ENCODE measurements at places on chromosomes 3 and 15. TPM values are rescaled to one million over a fixed set of nuclear protein-coding genes. Genes with fewer than 3 reads are reported as not detected.

TKT gene
- total RNA-seq, result 295 TPM

PYGO1 gene
- total RNA-seq, result not detected

GPR62 gene
- total RNA-seq, result not detected

ATP13A5 gene
- total RNA-seq, result not detected

SST gene
- not detected for total RNA-seq

ATP8B4 gene
- total RNA-seq, result 1.6 TPM

TGM4 gene
- total RNA-seq, result not detected

ITPR1 gene
- 34.9 TPM for total RNA-seq

ZBED2 gene
- total RNA-seq, result 2.3 TPM

BNC1 gene
- total RNA-seq, result not detected

RPL29 gene
- total RNA-seq, result 1,569 TPM

CADPS gene
- not detected for total RNA-seq

BFSP2 gene
- total RNA-seq, result not detected

PIERCE2 gene
- not detected for total RNA-seq

All from activated naive CD4-positive, alpha-beta T cell treated with anti-CD3 and anti-CD28 coated beads, Interleukin-2, amount 10 ng/mL, durations not matched to agents 5 hours and 36 hours (primary cell).